ENCODE measurements at places on chromosomes 2 and 18.

- no peaks in the 10 kb centered on the region for H3K36me3 ChIP-seq
- H3K4me3 ChIP-seq = no peak overlapping the region
- no peaks in the 10 kb centered on the region for H3K27me3 ChIP-seq
- no peak for DNase-seq
These were observed 71.4 kb downstream of the PLCL1 start for GRCh38 chr2:197875763-197876162.

DNA sequence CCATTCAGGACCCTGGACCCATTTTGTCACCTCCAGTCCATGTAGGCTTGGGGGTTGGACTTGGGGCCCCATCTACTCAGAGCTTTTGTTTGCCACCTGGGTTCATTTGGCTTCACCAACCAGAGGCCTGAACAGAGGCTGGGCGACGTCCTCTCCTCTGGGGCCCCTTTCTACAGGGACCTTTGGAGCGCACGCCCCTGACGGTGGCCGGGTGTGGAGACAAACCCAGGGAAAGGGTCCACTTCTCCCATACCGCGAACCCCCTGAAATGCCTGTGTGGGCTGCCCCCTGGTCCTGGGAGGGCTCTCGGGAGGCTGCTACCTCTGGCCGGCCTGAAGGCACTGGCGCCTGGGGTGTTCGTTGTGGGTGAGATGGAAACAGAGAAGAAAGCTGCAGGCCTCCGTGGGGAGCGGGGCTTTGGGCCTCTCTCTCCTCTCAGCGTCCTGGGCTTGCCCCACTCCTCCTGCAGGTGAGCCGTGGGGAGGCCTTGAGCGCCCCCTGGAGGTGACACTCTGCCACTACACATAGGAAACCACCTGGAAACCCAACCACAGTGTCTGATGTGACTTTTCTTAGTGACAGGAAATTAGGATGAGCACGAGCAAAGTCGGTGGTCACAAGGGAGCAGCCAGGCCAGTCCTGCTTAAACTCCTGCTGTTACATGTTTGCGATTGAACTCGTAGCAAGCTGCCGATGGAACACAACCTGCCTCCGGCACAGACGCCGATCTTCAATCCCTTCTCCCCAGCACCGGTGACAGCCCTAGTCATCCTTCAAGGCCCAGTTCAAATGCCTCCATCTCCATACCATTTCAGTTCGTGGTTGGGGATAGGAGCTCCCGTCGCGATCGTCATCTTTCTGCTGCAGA, 12.0 kb upstream of the NTSR2 start:
- H3K4me1 ChIP-seq = no peaks in the 10 kb centered on the region
- H3K36me3 ChIP-seq = no peaks in the 10 kb centered on the region
- H3K27me3 ChIP-seq = peaks cover 57% of the 10 kb centered on the region
- no peak for DNase-seq
- no peak overlapping the region for H3K27ac ChIP-seq
- H3K4me3 ChIP-seq = no peak overlapping the region

GRCh38 chr2:6067806-6068205, 375.6 kb downstream of the SOX11 start:
- H3K27me3 ChIP-seq = no peaks in the 10 kb centered on the region
- H3K4me3 ChIP-seq = no peak overlapping the region
- no peaks in the 10 kb centered on the region for H3K36me3 ChIP-seq
- no peaks in the 10 kb centered on the region for H3K4me1 ChIP-seq

- H3K4me3 ChIP-seq = no peak overlapping the region
- no peaks in the 10 kb centered on the region for H3K36me3 ChIP-seq
- H3K4me1 ChIP-seq = no peaks in the 10 kb centered on the region
- no peak overlapping the region for H3K27ac ChIP-seq
These were observed 165.9 kb upstream of the RND3 start for GRCh38 chr2:150653351-150653750.

- DNase-seq = no peak
- no peak overlapping the region for H3K4me3 ChIP-seq
- H3K36me3 ChIP-seq = no peaks in the 10 kb centered on the region
- no peak overlapping the region for H3K27ac ChIP-seq
These were observed 20.1 kb downstream of the GPR55 start for GRCh38 chr2:230904856-230905447.

DNA sequence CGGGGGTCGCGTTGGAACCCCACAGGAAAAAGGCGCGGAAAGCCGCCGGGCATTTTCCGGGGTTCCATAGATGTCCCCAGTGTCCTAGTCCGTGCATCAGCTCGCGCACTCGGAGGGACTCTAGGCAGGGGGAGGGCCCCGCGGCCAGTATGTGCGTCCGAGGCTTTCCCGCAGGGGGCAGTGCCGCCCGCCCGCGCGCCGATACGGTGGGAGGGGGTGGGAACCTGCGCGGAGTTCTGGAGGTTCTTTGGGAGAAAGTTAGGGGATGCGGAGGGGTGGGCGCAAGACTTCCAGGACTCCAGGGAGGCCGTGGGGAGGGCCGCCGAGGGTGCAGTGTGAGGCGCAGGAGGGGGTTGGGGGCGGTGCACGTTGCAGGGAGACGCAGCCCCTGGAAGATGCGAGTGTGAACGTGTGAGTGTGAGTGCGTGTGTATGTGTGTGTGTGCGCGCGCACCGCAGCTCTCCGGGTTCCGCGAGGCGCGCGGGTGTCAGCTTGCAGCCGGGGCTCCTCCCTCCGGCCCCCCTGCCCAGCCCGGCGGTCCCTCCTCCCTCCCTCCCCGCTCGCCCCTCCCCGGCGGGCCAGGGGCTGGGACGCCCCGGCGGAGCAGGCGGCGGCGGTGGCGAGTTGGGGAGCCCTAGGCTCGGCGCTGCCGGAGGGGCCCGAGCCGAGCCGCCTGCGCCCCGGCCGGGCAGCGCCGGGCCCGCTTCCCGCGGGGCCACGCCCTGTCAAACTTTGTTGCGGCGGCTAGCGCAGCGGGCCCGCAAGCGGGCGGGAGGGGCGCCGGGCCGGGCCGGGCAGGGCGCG, at the start of gene TCF7L1:
Gene TCF7L1 (plus strand): TSS at position 559 of the 804 bp plus-strand sequence. CDS start 293 bp downstream, outside the sequence.
- peaks cover 13% of the 10 kb centered on the region for H3K27me3 ChIP-seq
- peaks cover 8% of the 10 kb centered on the region for H3K4me1 ChIP-seq
- no peak within 1 kb of the TSS for H3K27ac ChIP-seq
- DNase-seq = peak; percentile 38
- H3K4me3 ChIP-seq = peak within 1 kb of the TSS; percentile 61

DNA sequence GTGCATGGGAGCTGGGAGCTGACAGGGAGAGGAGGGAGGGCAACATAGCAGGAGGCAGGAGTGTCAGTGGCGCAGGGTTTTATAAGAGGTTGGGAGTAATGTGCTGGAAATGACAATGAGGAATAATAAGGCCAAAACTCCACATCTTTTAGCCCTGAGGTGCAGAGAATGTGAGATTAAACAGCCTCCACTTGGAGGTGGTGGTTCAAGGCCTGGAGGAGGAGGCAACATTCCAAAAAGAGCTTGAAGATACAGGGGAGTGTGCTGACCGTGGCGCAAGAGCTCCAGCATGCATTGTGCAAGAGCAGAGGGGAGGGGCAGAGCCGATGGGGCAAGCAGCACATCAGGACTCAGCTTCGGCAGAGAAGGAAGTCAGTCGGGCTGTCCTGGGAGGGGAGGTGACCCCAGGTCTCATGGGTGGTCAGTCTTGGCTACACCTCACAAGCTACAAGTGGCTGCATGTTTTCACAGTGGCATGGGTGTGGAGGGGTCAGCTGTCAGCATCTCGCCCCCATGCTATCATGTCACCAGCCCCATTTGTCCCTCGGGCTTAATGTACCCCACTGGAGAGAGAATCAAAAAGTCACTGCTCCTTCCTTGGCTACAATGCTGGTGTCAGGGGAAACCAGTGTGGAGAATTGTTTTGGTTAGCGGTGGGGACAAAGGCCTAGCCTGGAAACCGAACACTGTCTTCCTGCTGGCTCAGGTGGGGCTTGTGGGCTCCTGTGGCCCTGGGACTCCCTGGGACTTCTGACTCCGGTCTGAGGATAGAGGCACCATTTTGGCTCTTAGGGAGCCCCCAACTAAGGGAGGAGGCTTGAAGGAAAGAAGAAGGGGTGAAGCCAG, 208.0 kb downstream of the ZFP36L2 start:
- no peaks in the 10 kb centered on the region for H3K27me3 ChIP-seq
- H3K36me3 ChIP-seq = no peaks in the 10 kb centered on the region
- H3K27ac ChIP-seq = no peak overlapping the region
- no peak for DNase-seq
- H3K4me3 ChIP-seq = no peak overlapping the region
- H3K4me1 ChIP-seq = peaks cover 29% of the 10 kb centered on the region

GRCh38 chr2:62423235-62423634, 82.8 kb downstream of the TMEM17 start:
- no peaks in the 10 kb centered on the region for H3K36me3 ChIP-seq
- no peak overlapping the region for H3K27ac ChIP-seq

- H3K27me3 ChIP-seq = no peaks in the 10 kb centered on the region
- H3K27ac ChIP-seq = no peak overlapping the region
- H3K36me3 ChIP-seq = no peaks in the 10 kb centered on the region
- H3K4me1 ChIP-seq = no peaks in the 10 kb centered on the region
These were observed 508.9 kb downstream of the CNTNAP5 start for GRCh38 chr2:124534028-124534427.

- H3K4me3 ChIP-seq = peak overlapping the region; percentile 97
- peak overlapping the region; percentile 91 for H3K27ac ChIP-seq
- no peaks in the 10 kb centered on the region for H3K27me3 ChIP-seq
- H3K36me3 ChIP-seq = peaks cover 5% of the 10 kb centered on the region
These were observed 1.0 kb downstream of the IMPACT start for GRCh38 chr18:24427484-24427883.

- no peak for DNase-seq
- no peak overlapping the region for H3K27ac ChIP-seq
- no peak overlapping the region for H3K4me3 ChIP-seq
These were observed 319.5 kb upstream of the NXPH2 start for GRCh38 chr2:139099721-139100120.

DNA sequence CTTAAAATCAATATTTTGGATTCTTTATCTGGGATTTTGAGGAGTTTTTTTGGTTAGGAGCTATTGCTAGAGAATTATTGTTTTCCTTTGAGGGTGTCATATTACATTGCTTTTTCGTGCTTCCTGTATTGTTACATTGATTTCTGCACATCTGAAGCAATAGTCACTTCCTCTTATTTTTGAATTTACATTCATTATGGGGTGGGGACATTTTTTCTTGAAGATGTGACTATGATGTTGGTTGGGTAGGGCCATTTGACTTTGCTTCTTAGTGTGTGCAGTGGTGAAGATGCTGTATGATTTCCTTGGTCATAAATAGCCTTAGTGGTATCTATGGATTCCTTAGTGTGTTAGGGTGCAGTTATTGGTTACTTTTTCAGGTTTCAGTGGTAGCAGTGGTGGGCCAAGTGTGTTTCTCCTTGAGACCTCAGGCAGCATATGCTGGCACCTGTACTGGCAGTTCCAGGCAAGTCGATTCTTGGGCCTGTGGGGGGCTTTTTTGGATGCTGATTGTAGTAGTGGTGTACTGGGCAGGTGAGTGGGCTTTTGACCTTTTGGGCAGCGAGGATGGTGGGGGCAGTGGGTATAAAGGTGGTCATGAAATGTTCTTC, 61.8 kb downstream of the ARHGAP25 start:
- H3K27me3 ChIP-seq = no peaks in the 10 kb centered on the region
- no peak for DNase-seq
- peak overlapping the region; percentile 12 for H3K4me3 ChIP-seq
- H3K4me1 ChIP-seq = peaks cover 62% of the 10 kb centered on the region

GRCh38 chr2:45466053-45466452, 145.0 kb downstream of the SRBD1 start:
- no peak for DNase-seq
- H3K4me1 ChIP-seq = no peaks in the 10 kb centered on the region
- no peak overlapping the region for H3K27ac ChIP-seq
- H3K4me3 ChIP-seq = no peak overlapping the region
- no peaks in the 10 kb centered on the region for H3K36me3 ChIP-seq
- H3K27me3 ChIP-seq = no peaks in the 10 kb centered on the region

DNA sequence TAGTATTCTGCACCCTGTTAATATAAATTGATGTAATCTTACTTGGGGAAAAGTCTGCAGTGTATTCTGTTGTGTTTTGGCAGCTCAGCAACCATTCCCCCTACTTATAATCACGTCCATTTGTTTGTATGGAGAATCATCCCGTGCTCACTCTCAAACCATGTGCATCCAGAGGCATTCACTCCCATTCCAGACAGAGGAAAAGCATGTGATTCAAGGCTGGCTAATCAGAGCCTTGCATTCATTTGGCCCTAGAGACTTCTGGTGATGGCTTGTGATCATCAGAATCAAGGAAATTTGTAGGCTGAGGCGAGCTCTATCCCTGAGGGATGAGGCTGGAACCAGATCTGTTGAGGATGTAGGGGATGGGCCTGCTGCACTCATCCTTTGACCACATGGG, 5.1 kb upstream of the WIPF1 start:
- H3K4me1 ChIP-seq = no peaks in the 10 kb centered on the region
- DNase-seq = no peak
- H3K27me3 ChIP-seq = no peaks in the 10 kb centered on the region
- H3K36me3 ChIP-seq = no peaks in the 10 kb centered on the region
- H3K4me3 ChIP-seq = no peak overlapping the region

GRCh38 chr2:70549064-70549710, 4.4 kb downstream of the TGFA start:
- no peak for DNase-seq
- no peak overlapping the region for H3K27ac ChIP-seq
- no peaks in the 10 kb centered on the region for H3K27me3 ChIP-seq
- no peak overlapping the region for H3K4me3 ChIP-seq

- H3K27ac ChIP-seq = peak overlapping the region; percentile 35
- H3K4me3 ChIP-seq = peak overlapping the region; percentile 35
- H3K36me3 ChIP-seq = no peaks in the 10 kb centered on the region
- peak; percentile 72 for DNase-seq
These were observed 25.9 kb downstream of the COLEC11 start for GRCh38 chr2:3620834-3621233.

DNA sequence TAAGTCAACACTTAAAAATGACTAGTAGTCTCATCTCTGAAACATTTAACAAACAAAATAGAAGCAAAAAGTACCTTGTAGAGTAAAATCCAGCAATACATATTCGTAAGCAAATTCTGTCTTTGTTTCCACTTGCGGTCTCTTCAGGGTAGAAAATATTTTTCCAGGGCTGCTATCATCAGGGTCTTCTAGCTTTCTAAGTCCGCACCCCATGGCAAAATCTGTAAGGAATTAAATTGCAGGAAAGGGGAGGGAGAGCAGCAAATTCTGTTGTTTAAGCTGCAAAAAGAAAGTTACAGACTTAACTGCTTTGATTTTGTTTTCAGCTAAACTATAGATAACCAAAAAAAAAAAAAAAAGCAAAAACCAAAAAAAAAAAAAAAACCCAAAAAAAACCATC, at the start of gene RFTN2:
Gene RFTN2 (minus strand): TSS at position 342 of the 400 bp plus-strand sequence. CDS start 129 bp downstream, at position 213.
- no peaks in the 10 kb centered on the region for H3K4me1 ChIP-seq
- DNase-seq = no peak

GRCh38 chr2:104163611-104164130, 690.2 kb upstream of the POU3F3 start:
- no peaks in the 10 kb centered on the region for H3K4me1 ChIP-seq
- DNase-seq = no peak
- no peak overlapping the region for H3K27ac ChIP-seq
- no peak overlapping the region for H3K4me3 ChIP-seq
- no peaks in the 10 kb centered on the region for H3K27me3 ChIP-seq

- no peak overlapping the region for H3K4me3 ChIP-seq
- no peaks in the 10 kb centered on the region for H3K27me3 ChIP-seq
- H3K36me3 ChIP-seq = no peaks in the 10 kb centered on the region
- no peak overlapping the region for H3K27ac ChIP-seq
These were observed 140.7 kb upstream of the THUMPD2 start for GRCh38 chr2:39919511-39920306.

- H3K27ac ChIP-seq = no peak overlapping the region
- no peak for DNase-seq
- no peaks in the 10 kb centered on the region for H3K4me1 ChIP-seq
- H3K36me3 ChIP-seq = no peaks in the 10 kb centered on the region
- no peak overlapping the region for H3K4me3 ChIP-seq
- no peaks in the 10 kb centered on the region for H3K27me3 ChIP-seq
These were observed 414.4 kb upstream of the ACVR2A start for GRCh38 chr2:147430408-147430807.

Measured in keratinocyte (primary cell).